ENCODE measurements at places on chromosomes 7 and 10.

- no peak overlapping the region for H3K27ac ChIP-seq
- no peak for DNase-seq
- peaks cover 4% of the 10 kb centered on the region for H3K4me1 ChIP-seq
- no peak overlapping the region for H3K4me3 ChIP-seq
- peaks cover 18% of the 10 kb centered on the region for H3K27me3 ChIP-seq
- H3K36me3 ChIP-seq = no peaks in the 10 kb centered on the region
Observed at GRCh38 chr7:35754741-35755140, 46.1 kb upstream of the SEPTIN7 start.

- H3K4me3 ChIP-seq = no peak overlapping the region
- H3K4me1 ChIP-seq = no peaks in the 10 kb centered on the region
- H3K27me3 ChIP-seq = peaks cover 4% of the 10 kb centered on the region
- no peak overlapping the region for H3K27ac ChIP-seq
- no peak for DNase-seq
Observed at GRCh38 chr10:17597386-17597785, 19.8 kb downstream of the HACD1 start.

- H3K27ac ChIP-seq = no peak within 1 kb of the TSS
- no peak for DNase-seq
- H3K36me3 ChIP-seq = no peaks in the 10 kb centered on the region
- H3K4me1 ChIP-seq = peaks cover 4% of the 10 kb centered on the region
- H3K4me3 ChIP-seq = no peak within 1 kb of the TSS
- H3K27me3 ChIP-seq = peaks cover 12% of the 10 kb centered on the region
Observed at GRCh38 chr7:37683246-37684120, at the start of gene GPR141. TSS of gene GPR141 (plus strand) at chr7:37683766. CDS start at chr7:37740394, 56,628 bp downstream.

DNA sequence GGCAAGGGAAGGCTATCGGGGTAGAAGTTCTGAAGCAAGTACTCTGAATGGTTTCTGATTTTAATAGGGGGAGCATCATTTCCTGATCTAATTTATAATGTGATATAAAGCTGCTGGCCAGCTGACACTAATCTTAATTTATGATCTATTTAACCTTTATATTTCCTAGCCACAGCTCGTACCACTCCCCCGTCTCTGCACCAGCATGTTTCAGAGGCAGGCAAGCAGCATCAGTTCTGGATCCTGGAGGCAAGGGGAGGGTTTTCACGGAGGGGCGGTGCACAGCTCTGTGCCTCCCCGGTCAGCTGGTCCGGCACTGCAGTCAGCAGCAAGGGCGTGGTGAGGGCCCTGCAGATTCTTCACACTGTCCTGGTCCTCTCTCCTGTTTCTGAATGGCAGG is 30.0 kb downstream of the MGMT start:
- peaks cover 10% of the 10 kb centered on the region for H3K36me3 ChIP-seq
- no peak overlapping the region for H3K4me3 ChIP-seq
- H3K27ac ChIP-seq = no peak overlapping the region
- DNase-seq = no peak
- no peaks in the 10 kb centered on the region for H3K27me3 ChIP-seq

All from activated T-helper 1 cell treated with anti-CD3 and anti-CD28 coated beads, Interleukin-12 subunit alpha, Interleukin-12 subunit beta, Interleukin-2, Interleukin-4 antibody, amounts not matched to agents 30 ng/mL and 10 ng/mL and 1 ng/mL, durations not matched to agents 14 hours and 24 hours and 36 hours (primary cell).